ENCODE measurements at places on chromosomes 2 and 18.

- DNase-seq = peak; percentile 72
Observed at GRCh38 chr2:110674620-110675555, 3.0 kb downstream of the BUB1 start.

DNA sequence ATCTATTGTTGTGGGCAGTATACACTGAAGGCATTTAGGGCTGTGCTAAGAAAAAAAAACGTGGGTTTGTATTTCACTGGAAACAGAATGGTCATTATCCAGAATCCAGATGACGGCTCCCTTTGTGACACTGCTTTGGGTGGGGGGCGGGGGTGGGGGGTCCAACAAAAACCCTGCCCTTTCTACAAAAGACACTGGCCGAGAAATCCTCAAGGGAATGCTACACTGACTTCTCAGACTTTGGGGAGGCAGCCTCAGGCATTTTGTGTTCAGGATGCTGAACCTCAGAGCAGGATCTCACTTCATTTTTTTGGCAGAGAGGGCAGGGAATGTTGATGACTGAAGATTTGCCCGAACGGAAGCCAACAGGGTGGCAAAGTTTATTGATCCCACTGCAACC is 417.1 kb downstream of the HRH4 start:
- no peak for DNase-seq

- no peak for DNase-seq
Observed at GRCh38 chr18:30987467-30988241, 54.9 kb downstream of the DSC3 start.

DNA sequence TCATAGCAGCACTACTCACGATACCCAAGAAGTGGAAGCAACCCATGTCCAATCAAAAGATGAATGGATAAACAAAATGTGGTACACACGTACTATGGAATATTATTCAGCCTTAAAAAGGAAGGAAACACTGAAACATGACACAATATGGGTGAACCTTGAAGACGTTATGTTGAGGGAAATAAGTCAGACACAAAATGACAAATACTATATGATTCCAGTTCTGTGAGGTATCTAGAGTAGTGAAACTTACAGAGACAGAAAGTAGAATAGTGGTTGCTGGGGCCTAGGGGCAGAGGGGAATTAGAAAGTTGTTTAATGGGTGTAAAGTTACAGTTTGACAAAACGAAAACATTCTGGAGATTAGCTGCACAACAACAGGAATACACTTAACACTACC is 24.7 kb downstream of the TLK1 start:
- no peak for DNase-seq

DNA sequence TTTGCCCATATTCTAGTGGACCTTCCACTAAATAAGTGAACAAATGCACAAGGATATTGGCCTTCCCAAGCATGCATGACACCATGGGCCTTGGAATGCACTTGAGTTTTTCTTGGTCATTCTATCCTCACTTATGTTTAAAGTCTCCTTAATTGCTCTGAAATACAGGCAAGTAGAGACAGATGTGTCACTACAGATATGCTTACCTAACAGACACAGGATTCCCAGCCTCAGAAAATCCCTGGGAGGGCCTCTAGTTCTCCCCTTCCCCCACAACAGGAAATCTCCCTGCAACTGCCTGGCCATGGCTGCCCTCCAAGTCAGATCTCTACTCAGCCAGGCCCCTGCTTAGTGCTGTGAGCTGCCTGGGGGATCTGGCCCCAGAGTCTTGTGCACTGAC is 445.2 kb downstream of the IRS1 start:
- no peak for DNase-seq

GRCh38 chr2:32952761-32953476 is 6.2 kb downstream of the LTBP1 start:
- DNase-seq = no peak

- DNase-seq = no peak
Observed at GRCh38 chr18:30652387-30652786, 390.2 kb downstream of the DSC3 start.
